ENCODE measurements at places on chromosomes 4 and X.

DNA sequence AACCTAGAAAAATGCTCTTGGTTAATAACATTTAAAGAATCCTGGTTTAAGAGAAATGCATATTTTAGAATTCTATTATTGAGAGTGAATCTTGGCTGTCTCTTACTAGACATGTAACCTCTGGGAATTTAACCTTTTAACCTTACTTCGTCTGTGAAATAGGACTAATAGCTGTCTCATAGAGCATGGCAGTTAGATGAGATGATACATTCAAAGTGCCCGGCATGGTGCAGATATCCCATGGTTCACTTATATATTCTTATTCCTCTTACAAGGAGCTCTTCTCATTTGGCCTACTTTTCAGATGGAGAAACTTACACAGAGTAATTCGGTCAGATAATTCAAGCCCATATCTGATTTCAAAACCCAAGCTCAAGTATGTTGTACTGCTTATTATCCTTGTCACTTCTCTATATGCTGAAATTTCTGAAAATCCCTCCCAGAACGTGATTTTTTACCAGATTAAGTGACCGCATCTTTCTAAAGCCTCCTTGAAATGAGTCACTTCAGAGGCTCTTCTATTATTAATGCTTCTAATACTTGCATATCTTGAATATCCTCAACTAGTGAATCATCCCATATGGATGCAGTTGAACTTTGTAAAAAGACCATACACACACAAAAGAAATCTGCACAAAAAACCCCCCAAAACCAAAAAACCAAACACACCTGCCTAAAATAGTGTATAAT, 4.9 kb downstream of the CDKN2AIP start:
- DNase-seq: no peak

DNA sequence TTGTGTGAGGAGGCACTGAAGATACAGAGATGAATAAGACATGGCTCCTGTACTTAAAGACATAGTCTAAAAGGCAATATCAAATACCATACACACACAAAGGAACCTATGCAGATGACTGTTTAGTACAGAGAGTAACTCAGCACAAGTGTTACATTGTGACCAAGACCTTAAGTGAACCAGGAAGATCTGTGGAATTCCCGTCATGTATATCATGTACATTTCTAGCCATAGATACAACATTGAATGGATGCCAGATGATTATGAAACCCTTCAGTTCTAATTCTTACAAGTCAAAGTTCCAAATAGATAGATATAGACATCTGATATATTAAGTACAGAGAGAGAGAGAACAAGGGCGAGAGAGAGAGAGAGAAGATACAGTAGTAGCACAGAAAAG, 73.2 kb downstream of the PAK3 start:
- DNase-seq: no peak

GRCh38 chr4:113146876-113147358, 97.5 kb downstream of the ANK2 start:
- DNase-seq: no peak

- no peak for DNase-seq
These were observed 1.5 kb downstream of the ADRA2C start for GRCh38 chr4:3767570-3768288.

DNA sequence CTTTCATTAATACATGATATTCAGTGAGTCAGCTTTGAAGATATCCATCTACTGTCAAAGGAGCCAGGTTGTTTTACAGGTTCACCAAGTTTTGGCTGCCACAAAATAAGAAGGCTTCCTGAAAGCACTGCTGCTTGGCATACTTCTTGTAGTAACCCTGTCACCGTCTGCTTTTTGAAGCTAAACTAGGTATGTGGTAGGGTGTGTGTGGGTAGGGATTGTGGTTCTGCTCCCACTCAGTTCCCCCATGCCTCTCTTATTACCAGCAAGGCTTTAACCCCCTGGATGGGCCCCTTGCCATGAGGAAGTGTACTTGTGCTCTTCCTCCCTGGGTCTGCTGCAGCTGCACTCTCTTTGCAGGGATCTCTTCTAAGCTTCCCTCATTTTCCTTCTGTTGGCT, 191.2 kb downstream of the BANK1 start:
- no peak for DNase-seq

DNA sequence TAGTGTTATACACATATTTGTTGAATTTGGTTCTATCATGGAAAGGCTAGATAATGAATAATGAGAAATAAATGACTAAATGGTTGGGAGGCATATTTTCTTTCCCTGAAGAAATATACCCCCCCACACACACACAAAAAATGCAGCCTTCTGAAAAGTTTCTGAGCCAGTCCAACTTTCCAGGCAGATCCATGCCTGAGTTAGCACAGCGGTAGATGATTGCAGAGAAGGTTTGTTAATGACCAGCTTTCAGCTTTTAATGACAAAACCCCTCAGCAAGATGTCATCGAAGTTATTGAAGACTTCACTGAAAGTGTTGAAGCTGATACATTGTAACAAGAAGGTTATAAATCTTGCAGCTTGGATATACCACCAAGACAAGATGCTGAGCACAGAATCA, 61.4 kb downstream of the GBA3 start:
- no peak for DNase-seq

DNA sequence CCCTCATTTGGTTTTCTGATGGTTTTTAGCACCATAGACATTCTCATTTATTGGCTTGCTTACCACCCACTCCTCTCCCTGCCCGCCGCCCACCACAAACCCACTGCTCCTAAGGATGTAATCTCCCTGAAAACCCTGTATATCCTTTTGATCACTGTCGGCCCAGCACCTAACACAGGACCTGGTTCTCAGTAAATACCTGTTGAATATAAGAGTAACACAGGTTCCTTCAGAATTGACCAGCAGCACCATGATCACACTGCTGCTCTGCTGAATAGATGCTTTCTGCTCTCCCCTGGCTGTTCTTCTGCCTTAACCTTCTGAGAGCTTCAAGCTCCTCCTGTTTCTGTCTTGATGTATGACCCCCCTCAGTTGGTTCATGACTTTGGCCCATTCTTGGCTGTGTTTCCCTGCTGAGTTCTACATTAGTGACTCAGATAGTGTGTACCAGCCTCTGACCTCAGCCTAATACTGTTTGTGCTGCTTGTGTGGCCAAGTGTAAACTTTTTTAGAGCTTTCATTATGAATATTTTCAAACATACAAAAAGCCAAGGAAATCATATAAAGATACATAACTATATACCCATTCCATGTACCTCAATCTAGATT, 265.3 kb downstream of the FRMPD4 start:
- no peak for DNase-seq

GRCh38 chr4:95048296-95048695, 290.5 kb downstream of the BMPR1B start:
- no peak for DNase-seq

GRCh38 chr4:83071116-83071515, 36.1 kb downstream of the COPS4 start:
- no peak for DNase-seq

GRCh38 chr4:26687728-26688127, 103.8 kb downstream of the TBC1D19 start:
- DNase-seq: no peak

DNA sequence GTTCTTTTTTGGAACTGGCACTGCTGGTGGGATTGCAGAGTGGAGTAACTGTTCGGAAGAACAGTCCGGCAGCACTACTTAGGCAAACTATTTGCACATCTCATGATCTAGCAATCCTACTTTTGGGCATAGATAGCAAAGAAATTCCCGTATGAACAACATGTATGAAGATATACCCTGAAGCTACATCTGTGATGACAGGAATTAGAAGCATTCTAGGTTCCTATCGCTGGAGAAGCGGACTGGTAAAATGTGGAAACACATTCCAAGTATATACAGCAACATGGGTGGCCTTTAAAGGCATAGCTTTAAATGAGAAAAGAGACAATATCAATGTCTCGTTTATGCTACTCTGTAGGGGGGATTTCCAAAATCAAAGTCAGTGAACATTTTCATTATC, 3.1 kb downstream of the DCAF16 start:
- no peak for DNase-seq

DNA sequence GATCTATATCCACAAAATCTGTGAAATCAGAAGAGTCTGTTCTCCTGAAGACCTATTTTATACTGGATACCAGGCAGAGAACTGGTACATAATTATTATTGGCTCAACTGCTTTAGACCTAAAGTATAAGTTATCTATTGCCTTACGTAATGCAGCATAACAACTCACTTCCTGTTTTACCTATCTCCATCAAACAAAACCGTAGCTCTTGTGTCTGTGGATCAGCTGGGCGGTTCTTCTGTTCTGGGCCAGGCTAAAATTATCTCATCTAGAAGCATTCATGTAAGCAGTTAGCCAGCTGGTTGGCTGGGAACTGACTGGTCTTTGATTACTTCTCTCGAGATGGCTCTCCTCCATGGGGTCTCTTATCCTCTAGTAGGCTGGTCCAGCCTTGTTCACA, 57.8 kb downstream of the PPP1R2C start:
- DNase-seq: no peak

- DNase-seq: no peak
These were observed 103.5 kb downstream of the UNC5C start for GRCh38 chr4:95445251-95445650.

- DNase-seq: no peak
These were observed 52.1 kb upstream of the STOX2 start for GRCh38 chr4:183852910-183853547.

DNA sequence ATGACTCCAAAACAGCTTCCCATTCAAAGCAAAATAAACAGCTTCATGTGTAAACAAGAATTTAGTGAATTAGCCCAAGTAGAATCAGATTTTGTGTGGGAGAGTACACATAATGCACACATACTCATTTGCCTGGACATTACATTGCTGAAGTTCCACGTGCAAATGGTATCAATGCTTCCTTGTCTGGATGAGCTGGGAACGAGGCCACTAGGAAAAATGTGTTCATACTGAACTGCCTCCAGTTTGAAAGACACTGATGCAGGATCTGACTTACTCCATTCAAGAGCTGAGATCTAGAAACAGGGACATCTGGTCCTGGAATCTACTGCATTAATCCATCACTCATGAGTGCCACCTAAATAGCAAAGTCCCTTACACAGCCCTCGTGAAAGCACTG, 228.0 kb downstream of the APBB2 start:
- no peak for DNase-seq

DNA sequence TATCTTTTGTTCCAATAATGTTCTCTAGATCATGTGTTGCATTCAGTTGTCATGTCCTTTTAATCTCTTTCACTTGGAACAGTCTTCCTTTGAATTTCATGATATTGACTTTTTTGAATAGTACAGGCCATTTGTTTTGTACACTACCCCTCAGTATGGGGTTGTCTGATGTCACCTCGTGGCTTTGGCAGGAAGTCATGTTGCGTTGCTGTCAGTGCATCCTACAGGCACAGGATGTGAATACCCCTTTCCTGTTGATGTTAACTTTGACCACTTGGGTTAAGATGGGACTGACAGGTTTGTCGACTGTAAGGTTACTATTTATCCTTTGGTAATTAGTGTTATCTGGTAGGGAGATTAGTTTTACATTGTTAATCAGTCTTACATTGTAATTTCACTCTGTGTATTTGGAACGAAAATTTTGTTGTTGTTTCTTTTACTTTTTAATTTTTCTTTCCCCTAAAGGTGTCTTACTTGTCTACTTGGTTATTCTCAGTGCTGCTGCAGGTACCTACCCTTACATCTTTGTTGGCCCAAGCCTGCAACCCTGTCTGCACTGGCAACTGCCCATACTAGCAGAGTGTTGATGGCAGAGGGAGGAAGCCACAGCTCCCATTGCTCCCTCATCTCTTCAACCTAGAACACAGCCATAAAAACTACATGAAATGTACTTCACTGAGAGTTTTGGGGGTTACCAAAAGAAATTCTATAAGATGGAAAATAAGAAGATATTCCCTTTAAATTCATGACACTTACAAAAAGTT, 14.7 kb upstream of the ATP8A1 start:
- no peak for DNase-seq

DNA sequence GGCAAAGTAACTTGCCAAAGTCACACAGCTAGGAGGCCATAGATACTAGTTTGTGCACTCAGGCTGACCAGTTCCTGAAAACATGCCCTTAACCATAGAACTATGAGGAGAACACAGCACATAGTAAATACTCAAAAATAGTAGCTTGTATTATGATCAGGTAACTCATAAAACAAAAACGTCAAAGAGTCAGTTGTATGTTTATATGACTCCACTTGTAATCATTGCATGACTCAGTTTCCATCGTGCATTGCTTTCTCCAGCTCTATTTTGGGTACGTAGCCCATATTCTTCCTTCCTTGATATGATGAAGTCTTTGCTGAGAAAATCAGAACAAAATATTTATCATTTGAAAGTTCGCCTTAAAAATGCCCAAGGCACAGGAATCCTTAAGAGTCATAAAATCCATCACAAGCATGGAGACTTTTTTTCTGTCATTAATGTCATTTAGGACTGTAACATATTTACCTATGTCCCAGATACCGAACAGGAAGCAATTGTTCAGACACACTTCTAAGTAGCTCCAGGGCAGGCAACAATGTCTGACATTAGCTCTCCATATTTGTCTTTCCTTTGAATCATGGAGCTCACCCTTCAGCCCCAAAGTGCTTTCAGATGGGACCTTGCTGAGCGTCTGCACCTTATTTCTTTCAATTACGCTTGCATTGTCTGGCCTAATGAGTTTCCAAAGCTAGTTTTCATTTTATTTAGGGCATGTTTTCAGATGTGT, 11.2 kb upstream of the MID1 start:
- no peak for DNase-seq

DNA sequence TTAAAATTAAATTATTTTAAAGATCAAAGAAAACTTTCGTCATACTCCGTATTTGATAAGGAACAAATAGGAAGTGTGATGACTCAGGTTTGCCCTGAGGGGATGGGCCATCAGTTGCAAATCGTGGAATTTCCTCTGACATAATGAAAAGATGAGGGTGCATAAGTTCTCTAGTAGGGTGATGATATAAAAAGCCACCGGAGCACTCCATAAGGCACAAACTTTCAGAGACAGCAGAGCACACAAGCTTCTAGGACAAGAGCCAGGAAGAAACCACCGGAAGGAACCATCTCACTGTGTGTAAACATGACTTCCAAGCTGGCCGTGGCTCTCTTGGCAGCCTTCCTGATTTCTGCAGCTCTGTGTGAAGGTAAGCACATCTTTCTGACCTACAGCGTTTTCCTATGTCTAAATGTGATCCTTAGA, at the start of gene CXCL8:
CXCL8 (plus strand) TSS at position 217 of the 426 bp plus-strand sequence; CDS start at position 307, 90 bp downstream.
- DNase-seq: no peak

DNA sequence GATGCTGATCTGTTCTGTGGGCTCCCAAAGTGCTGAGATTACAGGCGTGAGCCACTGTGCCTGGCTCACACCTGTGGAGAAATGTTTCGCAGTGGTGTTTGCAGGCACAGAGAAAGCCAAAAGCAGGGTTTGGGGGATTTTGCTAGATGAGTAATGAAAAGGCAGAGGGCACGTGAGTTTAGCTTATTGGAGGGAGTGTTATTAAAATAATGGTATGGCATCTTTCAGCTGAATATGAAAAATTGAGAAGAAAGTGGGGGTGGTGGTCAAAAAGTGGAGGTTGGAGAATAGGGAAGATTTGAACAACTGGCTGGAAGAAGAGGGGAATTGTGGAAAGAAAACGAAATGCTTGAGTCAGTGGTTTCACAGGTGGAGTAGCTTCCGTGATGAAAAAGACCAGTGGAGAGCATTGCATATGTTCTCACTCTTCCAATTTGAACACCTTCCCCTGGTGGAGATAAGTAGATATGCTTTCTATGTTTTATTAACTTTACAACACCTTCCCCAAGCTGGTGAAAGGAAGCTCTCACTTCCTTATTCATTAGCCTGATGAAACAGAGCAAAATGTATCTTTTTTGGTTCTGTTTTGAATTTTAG, 1.1 kb upstream of the CHST7 start:
- DNase-seq: no peak

- no peak for DNase-seq
These were observed 99.4 kb upstream of the PUDP start for GRCh38 chrX:7247346-7247745.

- no peak for DNase-seq
These were observed 2.7 kb downstream of the CPLX1 start for GRCh38 chr4:823176-823760.

Measured in activated CD4-positive, alpha-beta T cell treated with anti-CD3 and anti-CD28 coated beads for 1 hour (primary cell).